ENCODE measurements at places on chromosomes 5 and 9. TPM values are rescaled to one million over a fixed set of nuclear protein-coding genes. Genes with fewer than 3 reads are reported as not detected.

Gene CCDC183
- 0.06 TPM for polyA plus RNA-seq

DNA sequence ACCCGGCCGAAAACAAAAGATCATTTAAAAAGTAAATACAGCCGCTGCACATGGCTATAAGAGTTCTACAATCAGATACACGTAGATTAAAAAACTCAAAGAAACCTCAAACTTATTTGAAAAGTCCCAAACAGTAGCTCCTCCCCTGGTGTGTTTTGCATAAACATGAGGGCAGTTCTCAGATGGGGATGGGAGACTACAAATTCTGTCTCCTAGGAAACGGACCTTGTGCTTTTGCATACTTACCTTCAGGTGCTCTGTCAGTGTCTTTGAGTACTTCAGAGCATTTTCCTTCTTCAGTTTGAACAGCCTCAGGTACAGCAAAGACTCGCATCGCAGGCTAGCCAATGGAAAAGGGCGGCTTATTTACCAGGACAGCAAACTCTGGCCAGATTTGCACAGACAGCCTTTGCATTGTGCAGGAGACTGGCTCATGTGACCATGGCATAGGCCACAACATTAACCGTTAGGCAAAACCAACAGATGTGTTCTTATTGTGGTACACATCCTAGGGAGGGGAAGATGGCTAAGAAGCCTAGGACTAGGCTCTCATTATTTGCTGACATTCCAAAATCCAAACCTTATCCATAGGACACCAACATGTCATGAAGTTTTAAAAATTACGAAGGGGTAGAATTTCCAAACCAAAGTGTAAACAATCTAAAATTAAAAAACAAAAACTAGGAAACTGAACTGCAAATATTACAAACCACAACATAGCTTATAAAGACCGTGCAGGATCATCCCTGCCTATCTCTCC is 12.8 kb downstream of the LEAP2 start:
- no peak overlapping the region for H3K4me3 ChIP-seq
- H3K27me3 ChIP-seq, result no peaks in the 10 kb centered on the region
- no peak for DNase-seq
- peaks cover 41% of the 10 kb centered on the region for H3K36me3 ChIP-seq

DNA sequence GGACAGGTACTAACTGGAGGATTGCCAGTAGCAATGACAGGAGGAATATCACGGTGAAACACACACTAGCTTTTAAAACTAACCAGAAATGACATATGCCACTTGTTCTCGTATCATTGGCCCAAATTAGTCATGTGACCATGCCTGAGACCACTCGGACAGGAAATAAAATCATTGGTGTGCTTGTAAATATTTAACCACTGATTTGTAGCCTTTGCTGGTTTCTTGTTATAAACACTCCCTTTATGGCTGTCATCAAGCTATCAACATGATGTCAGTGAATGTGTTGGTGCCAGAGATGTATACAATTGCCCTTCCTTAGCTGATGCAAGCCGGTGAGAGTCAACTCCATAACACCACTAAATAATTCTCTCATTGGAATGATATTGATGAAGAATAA is 123.7 kb upstream of the ANKH start:
- H3K36me3 ChIP-seq, result no peaks in the 10 kb centered on the region
- peaks cover 5% of the 10 kb centered on the region for H3K27me3 ChIP-seq
- DNase-seq, result no peak
- no peak overlapping the region for H3K4me3 ChIP-seq
- no peaks in the 10 kb centered on the region for H3K4me1 ChIP-seq
- H3K27ac ChIP-seq, result no peak overlapping the region

GRCh38 chr9:86732514-86733171 is 214.7 kb downstream of the GAS1 start:
- H3K4me3 ChIP-seq, result no peak overlapping the region
- H3K27ac ChIP-seq, result peak overlapping the region; percentile 44
- peaks cover 18% of the 10 kb centered on the region for H3K4me1 ChIP-seq

DNA sequence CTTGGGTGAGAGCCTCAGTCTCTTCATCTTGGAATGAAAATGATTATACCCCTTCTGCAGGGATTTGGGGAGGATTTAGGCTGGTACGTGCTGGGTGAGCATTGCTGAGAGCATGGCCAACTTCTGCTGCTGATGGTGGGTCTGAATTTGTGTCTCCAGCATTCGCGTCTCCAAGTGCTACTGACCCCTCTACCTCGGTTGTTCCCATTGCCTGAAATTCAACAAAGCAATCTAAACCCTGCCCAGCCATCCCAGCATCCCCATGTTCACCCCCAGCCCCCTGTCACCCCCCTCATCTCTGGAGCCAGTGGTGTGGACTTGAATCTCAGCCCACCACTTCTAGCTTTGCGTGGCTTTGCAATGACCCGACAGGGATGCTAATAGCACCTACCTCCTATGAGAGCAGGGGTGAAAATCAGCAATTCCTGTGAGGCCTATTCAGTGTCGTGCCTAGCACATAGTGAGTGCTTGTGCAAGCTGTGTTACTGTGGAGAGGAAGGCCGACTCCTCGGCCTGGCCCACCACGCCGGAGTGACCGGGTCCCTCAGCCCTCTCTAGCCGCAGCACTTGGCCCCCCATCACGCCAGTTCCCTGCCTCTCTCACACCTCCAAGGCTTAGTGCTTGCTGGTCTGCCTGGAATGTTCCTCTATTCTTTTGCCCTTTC is 43.4 kb upstream of the SH3PXD2B start:
- H3K27ac ChIP-seq, result no peak overlapping the region
- H3K4me1 ChIP-seq, result no peaks in the 10 kb centered on the region

GRCh38 chr9:99678566-99678965 is 143.1 kb upstream of the NR4A3 start:
- no peaks in the 10 kb centered on the region for H3K36me3 ChIP-seq
- H3K27me3 ChIP-seq, result no peaks in the 10 kb centered on the region
- H3K4me1 ChIP-seq, result no peaks in the 10 kb centered on the region
- no peak overlapping the region for H3K27ac ChIP-seq

- peaks cover 14% of the 10 kb centered on the region for H3K4me1 ChIP-seq
- no peak overlapping the region for H3K4me3 ChIP-seq
- no peaks in the 10 kb centered on the region for H3K36me3 ChIP-seq
- H3K27ac ChIP-seq, result no peak overlapping the region
- no peaks in the 10 kb centered on the region for H3K27me3 ChIP-seq
These were observed 348.8 kb downstream of the EFNA5 start for GRCh38 chr5:107321906-107322305.

Measured in keratinocyte (primary cell).